Activated naive CD4-positive, alpha-beta T cell treated with anti-CD3 and anti-CD28 coated beads for 36 hours (primary cell): ENCODE measurements at places on chromosomes 2 and 18. TPM values are rescaled to one million over a fixed set of nuclear protein-coding genes. Genes with fewer than 3 reads are reported as not detected.
A peak's percentile ranks its signal among the peaks of the same experiment; 100 is the strongest.

Gene APCDD1
- total RNA-seq, result not detected

GRCh38 chr2:3679616-3680393 is 21.8 kb downstream of the ALLC start:
- no peak overlapping the region for H3K4me3 ChIP-seq
- H3K36me3 ChIP-seq, result no peaks in the 10 kb centered on the region
- DNase-seq, result no peak
- no peaks in the 10 kb centered on the region for H3K4me1 ChIP-seq

DNA sequence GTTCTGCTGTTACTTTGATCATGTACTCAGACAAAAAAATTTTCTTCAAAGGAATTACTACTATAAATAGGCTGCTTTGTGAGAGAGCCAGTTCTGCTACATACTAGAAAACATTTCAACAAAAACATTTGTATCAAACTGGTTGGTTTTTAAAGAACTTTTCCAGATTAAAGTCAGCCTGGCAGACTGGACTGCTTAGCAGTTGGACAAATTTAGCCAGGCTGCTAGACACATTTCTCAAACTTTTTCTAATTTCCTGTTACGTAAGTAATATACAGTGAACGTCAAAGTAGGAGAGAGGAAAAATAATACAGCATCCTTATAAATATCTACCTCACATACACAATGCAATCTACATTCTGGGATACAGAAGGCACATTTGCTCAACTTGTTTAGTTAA is 109.5 kb downstream of the SP3 start:
- no peak for DNase-seq
- H3K27ac ChIP-seq, result no peak overlapping the region
- H3K4me3 ChIP-seq, result no peak overlapping the region
- H3K4me1 ChIP-seq, result peaks cover 5% of the 10 kb centered on the region
- H3K36me3 ChIP-seq, result no peaks in the 10 kb centered on the region

Gene FSHR
- total RNA-seq, result not detected

GRCh38 chr2:15633971-15634346 is 42.3 kb downstream of the DDX1 start:
- DNase-seq, result no peak
- peak overlapping the region; percentile 28 for H3K27ac ChIP-seq
- H3K4me3 ChIP-seq, result no peak overlapping the region
- no peaks in the 10 kb centered on the region for H3K27me3 ChIP-seq

- H3K4me3 ChIP-seq, result no peak overlapping the region
- peaks cover 7% of the 10 kb centered on the region for H3K4me1 ChIP-seq
- DNase-seq, result no peak
- no peak overlapping the region for H3K27ac ChIP-seq
Observed at GRCh38 chr2:186853951-186854350, 5.0 kb upstream of the ZSWIM2 start.

DNA sequence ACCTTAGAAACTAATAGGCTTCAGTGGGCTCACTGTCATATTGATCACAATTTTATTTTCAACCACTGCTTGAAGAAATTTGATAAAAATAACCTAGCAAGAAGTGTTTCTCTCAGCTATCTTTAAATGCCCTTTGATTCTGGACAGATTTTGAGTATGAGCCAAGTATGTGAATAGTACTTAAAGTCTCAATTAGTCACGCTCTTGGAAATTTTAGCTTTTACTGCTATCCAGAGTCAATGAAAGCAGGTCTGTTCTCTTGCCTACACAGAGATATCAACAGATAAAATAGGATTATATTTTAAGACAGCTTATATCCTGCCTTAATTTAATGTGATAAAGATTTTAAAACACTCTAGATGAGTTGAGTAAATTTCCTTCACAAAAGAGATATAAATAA is 337.3 kb downstream of the CBLN2 start:
- H3K27me3 ChIP-seq, result no peaks in the 10 kb centered on the region
- H3K36me3 ChIP-seq, result no peaks in the 10 kb centered on the region
- H3K4me3 ChIP-seq, result no peak overlapping the region
- no peaks in the 10 kb centered on the region for H3K4me1 ChIP-seq
- DNase-seq, result no peak

GRCh38 chr2:216084547-216084946 is 2.8 kb downstream of the TMEM169 start:
- DNase-seq, result peak; percentile 53
- H3K4me1 ChIP-seq, result peaks cover 62% of the 10 kb centered on the region
- peak overlapping the region; percentile 69 for H3K4me3 ChIP-seq
- peak overlapping the region; percentile 91 for H3K27ac ChIP-seq
- H3K27me3 ChIP-seq, result no peaks in the 10 kb centered on the region

GRCh38 chr2:240929364-240930095 is 23.4 kb downstream of the CROCC2 start:
- peaks cover 3% of the 10 kb centered on the region for H3K27me3 ChIP-seq
- no peak overlapping the region for H3K4me3 ChIP-seq
- H3K27ac ChIP-seq, result no peak overlapping the region
- DNase-seq, result no peak
- no peaks in the 10 kb centered on the region for H3K4me1 ChIP-seq

- H3K36me3 ChIP-seq, result peaks cover 13% of the 10 kb centered on the region
- H3K27ac ChIP-seq, result no peak overlapping the region
- no peak for DNase-seq
- no peaks in the 10 kb centered on the region for H3K27me3 ChIP-seq
- no peak overlapping the region for H3K4me3 ChIP-seq
Observed at GRCh38 chr2:143575340-143575739, 446.1 kb downstream of the ARHGAP15 start.

- no peak overlapping the region for H3K4me3 ChIP-seq
- peaks cover 40% of the 10 kb centered on the region for H3K4me1 ChIP-seq
- no peaks in the 10 kb centered on the region for H3K36me3 ChIP-seq
- DNase-seq, result no peak
Observed at GRCh38 chr2:174338671-174339560, 4.2 kb downstream of the SP9 start.

Gene DQX1
- 0.45 TPM for total RNA-seq

GRCh38 chr18:11259469-11260150 is 110.2 kb upstream of the PIEZO2 start:
- no peak overlapping the region for H3K4me3 ChIP-seq
- no peaks in the 10 kb centered on the region for H3K4me1 ChIP-seq
- DNase-seq, result no peak

DNA sequence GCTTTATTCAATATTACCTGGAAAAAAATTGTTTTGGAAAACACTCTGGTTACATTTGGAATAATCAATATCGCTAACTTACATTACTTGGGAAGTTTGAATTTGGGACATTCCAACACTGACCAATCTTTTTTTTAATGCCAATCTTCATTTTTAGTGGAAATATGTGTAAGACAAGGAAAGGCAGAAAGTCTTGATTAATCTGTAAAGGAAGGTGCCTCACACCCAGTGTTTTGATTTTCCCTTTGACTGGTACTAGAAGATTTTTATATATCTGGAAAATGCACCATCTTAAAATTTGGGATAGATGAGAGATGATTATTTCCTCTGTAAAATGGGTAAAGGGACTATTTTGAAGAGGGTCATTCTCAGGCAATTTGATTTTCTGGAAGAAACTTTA is 879.2 kb upstream of the ZEB2 start:
- no peak overlapping the region for H3K4me3 ChIP-seq
- DNase-seq, result no peak
- no peaks in the 10 kb centered on the region for H3K4me1 ChIP-seq

Gene SLC19A3
- not detected for total RNA-seq

Gene REG3A
- total RNA-seq, result not detected

DNA sequence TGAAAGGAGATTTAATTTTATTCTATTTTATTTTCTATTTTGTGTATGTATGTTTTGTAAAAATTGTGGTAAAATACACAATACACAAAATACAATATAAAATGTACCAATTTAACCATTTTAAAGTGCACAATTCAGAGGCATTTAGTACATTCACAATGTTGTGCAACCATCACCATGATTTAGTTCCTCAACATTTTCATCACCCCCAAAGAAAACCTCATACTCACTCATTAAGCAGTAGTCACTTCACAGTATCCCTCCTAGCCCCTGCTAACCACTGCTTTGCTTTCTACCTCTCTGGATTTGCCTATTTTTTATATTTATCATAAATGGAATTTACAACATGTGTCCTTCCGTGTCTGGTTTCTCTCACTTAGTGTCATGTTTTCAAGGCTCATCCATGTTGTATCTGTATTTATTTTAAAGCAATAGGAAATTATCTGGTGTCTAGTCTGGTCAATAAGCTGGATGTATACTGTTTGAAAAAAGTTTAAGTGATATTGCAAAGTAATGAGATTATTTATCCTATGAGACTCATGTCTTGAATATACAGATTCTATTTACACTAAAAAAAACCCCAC is 77.9 kb upstream of the GLS start:
- no peaks in the 10 kb centered on the region for H3K36me3 ChIP-seq
- H3K4me3 ChIP-seq, result no peak overlapping the region

GRCh38 chr2:168252976-168253375 is 5.6 kb upstream of the STK39 start:
- DNase-seq, result no peak
- no peak overlapping the region for H3K27ac ChIP-seq
- H3K4me3 ChIP-seq, result no peak overlapping the region
- peaks cover 6% of the 10 kb centered on the region for H3K4me1 ChIP-seq

DNA sequence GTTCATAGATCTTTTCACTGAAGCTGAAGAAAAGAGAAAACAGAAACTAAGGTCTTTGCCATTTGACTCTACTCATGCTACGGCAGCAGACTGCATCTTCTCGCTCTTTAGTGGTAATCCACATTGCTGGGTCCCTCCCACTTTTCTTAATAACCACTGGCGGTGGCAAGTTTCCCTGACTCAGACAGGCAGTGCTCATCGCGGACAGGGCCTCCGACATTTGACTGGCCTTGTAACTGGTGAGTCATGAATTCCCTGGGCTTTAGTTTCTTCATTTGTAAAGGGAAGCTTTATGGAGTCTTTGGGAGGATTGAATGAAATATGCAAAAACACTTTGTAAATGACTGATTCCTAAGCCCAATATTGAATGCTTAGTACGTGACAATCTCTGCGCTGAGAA is 238.2 kb upstream of the RBBP8 start:
- H3K27ac ChIP-seq, result no peak overlapping the region
- H3K4me3 ChIP-seq, result no peak overlapping the region
- H3K4me1 ChIP-seq, result no peaks in the 10 kb centered on the region

- no peaks in the 10 kb centered on the region for H3K4me1 ChIP-seq
- H3K4me3 ChIP-seq, result no peak overlapping the region
- DNase-seq, result no peak
- no peaks in the 10 kb centered on the region for H3K36me3 ChIP-seq
- H3K27me3 ChIP-seq, result no peaks in the 10 kb centered on the region
Observed at GRCh38 chr2:133240491-133241223, 327.6 kb downstream of the NCKAP5 start.

Gene PKP4
- 57.0 TPM for total RNA-seq

DNA sequence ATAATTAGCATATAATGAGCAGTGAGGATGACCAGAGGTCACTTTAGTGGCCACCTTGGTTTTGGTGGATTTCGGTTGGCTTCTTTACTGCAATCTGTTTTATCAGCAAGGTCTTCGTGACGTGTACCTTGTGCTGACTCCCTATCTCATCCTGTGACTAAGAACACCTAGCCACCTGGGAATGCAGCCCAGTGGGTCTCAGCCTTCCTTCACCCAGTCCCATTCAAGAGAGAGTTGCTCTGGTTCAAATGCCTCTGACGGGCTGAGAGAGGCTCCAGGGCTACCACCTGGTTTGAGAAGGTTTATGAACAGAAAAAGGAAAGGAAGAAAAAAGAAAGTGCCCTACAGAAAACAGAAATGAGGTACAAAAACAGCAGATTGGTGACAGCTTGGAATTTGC is 738.7 kb downstream of the SOCS6 start:
- H3K27ac ChIP-seq, result no peak overlapping the region
- H3K4me3 ChIP-seq, result no peak overlapping the region
- no peaks in the 10 kb centered on the region for H3K4me1 ChIP-seq
- no peaks in the 10 kb centered on the region for H3K27me3 ChIP-seq
- H3K36me3 ChIP-seq, result no peaks in the 10 kb centered on the region
- no peak for DNase-seq

Gene LYG1
- total RNA-seq, result 0.36 TPM

Gene MYCN
- total RNA-seq, result 0.19 TPM

- no peaks in the 10 kb centered on the region for H3K36me3 ChIP-seq
- H3K4me1 ChIP-seq, result no peaks in the 10 kb centered on the region
- H3K27ac ChIP-seq, result no peak overlapping the region
- no peaks in the 10 kb centered on the region for H3K27me3 ChIP-seq
- no peak for DNase-seq
Observed at GRCh38 chr2:190607657-190608357, 41.1 kb upstream of the NAB1 start.

GRCh38 chr2:144675331-144675730 is 155.4 kb upstream of the ZEB2 start:
- H3K4me1 ChIP-seq, result no peaks in the 10 kb centered on the region
- no peak for DNase-seq
- no peak overlapping the region for H3K4me3 ChIP-seq
- H3K27me3 ChIP-seq, result peaks cover 7% of the 10 kb centered on the region

DNA sequence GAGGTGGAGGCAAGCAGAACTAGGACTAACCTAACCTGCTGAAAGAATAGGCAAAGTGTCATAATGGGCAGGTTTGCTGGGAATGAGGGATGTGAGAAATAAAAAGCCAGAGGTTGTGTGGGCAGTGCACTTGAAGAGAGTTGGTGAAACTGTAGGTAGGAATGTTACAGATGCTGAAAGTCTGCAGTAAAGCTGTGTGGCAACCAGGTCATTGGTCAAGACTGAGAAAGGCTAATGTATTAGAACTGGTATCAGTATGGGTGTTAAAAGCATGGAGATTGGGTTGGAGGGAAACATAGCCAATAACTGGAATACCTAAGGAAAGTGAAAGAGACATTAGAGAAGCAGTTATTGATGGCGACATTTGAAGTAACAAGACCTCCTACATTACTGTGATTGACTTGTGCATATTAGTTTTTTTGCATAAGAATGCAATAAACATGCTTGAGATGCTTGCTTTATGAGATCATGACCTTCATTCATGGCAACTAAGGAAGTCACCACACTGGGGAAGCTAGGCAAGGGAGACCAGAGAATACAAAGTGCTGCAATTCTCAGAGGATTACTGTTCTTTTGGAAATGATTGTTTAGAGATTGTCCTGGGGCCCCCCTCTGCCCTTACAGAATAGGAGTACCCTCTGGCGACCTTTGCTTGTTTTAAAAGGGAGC is 11.8 kb downstream of the GULP1 start:
- no peak for DNase-seq
- H3K27me3 ChIP-seq, result no peaks in the 10 kb centered on the region

Gene CD207
- not detected for total RNA-seq

Gene NPPC
- 1.2 TPM for total RNA-seq

Gene VIL1
- not detected for total RNA-seq

DNA sequence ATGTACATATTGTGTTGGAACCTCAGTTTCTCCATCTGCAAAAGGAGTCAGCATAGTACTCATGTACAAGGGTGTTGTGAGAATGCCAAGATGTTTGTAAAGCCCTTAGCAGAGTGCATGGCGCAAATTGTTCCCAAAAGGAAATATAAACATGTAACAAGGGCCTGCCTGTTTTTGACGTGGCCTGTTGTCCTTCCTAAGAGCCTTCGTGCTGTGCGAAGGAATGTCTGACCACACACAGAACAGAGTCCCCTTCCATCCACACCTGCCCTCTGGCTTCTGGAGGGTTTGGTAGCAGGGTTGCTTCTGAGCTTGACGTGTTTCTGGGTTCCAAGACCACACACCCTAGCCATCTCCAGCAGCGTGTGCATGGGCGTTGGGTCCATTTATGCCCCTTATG is 34.9 kb downstream of the CABLES1 start:
- H3K27ac ChIP-seq, result no peak overlapping the region
- H3K4me1 ChIP-seq, result no peaks in the 10 kb centered on the region
- no peaks in the 10 kb centered on the region for H3K36me3 ChIP-seq
- H3K4me3 ChIP-seq, result no peak overlapping the region
